ENCODE measurements at places on chromosomes 13 and 19.

GRCh38 chr13:35160896-35161295 lies 218.8 kb downstream of the NBEA start:
- no peak for DNase-seq

GRCh38 chr13:48728226-48728625 lies 74.5 kb downstream of the CYSLTR2 start:
- DNase-seq: no peak

DNA sequence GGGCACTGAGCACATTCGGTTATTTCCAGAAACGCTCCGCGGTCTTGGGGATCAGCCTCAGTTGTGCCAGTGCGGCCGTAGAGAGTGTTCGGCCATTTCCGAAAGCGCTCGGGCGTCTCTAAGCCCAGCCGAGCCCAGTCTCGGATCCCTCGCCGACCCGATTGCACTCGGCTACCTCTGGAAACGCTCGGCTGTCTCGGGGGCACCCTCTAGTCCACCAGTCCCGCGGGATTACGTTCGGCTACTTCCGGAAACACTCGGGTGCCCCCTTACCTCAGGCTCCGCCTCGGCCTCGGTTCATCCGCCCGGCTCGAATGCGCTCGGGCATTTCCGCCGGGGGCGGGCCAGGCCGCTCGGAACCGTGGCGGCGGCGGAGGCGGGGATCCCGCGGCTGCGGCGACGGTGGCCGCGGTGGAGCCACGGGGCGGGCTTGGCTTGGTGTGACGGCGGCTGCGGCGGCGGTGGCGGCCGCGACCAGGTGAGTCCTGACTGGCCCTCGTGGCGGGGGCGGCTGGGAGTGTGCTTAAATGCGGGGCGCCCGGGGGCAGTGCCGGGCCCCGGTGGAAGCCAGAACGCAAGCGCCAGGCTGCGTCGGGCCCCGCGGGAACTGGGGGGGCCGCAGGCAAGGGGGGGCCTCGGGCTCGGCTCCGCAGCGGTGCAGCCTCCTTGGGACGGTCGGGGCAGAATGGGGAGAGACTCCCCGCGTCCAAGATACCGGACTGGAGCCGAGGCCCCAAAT lies at the start of gene PIK3R2:
TSS of gene PIK3R2 (plus strand) at position 347 of the 739 bp plus-strand sequence. CDS start 2,717 bp downstream, outside the sequence.
- peak; percentile 99 for DNase-seq

- DNase-seq: no peak
Observed at GRCh38 chr13:96629331-96629730, 364.9 kb downstream of the OXGR1 start.

- DNase-seq: no peak
Observed at GRCh38 chr19:852136-853013, at the start of gene ELANE. Gene ELANE, plus strand, starts transcription at chr19:852303. Its CDS starts 26 bp downstream, at chr19:852329.

DNA sequence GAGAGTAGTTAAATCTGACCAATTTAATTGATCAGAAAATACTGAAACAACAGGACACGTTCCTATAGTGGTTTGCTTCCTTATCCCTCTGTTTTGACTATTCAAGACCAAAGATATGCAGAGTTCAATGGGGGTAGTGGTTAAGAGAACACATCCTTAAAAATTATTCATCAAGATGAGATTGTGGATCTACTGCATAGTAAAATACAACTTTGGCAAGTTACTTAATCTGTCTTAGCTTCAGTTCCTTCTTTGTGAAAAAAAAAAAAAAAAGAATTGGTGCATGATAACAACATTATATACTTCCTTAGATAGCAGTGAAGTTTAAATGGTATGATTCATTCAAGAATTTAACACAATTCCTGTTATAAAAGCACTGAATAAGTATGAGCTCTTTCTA lies 552.1 kb downstream of the DCT start:
- DNase-seq: no peak

DNA sequence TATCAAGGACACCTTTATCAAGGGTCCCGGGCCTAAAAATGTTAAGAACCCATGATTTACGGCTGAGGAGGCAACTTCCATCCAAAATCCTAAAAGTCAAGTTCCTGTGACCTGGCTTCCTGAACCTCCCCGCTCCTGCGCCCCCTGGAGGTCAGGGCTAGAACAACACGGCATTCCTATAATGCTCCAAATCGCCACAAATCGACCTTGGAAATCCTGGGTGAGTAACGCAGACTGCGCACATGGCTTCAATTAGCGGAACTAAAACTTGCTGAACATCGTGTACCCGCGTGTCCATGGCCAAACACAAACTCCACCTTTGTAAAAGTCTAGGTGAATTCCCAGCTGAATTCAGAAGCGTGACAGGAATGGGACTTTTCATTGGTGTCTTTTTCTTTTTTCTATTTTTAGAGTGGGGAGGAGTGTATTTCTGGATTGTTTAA lies 4.3 kb upstream of the C5AR1 start:
- DNase-seq: peak; percentile 59

GRCh38 chr13:102836471-102836870 lies 9.4 kb upstream of the ERCC5 start:
- DNase-seq: no peak

DNA sequence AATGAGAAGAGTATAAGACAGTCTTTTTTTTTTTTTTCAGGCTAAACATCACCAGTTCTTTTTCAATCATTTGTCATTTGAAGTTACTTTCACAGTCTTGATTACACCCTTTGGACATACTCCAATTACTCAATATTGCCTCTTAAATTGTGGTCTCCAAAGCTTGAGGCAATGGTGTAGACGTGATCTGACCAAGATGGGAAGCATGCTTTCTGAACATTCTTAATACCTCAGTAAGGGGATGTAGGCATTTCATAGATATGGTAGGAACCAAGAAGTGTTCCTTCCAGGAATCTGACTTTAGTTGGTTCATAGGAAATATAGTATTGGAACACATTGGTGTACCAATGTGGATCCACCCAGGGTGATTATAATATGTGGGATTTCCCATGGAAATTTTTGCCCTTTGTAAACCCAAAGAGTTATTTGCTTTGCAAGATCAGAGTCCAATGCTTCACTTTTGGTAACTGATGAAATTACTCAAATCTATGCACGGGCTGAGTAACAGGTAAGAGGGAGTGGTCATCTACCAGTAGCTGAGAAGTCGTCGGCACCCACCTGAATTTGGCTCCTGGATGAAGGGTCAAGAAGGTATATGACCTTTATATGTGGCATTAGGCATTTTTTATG lies 62.2 kb downstream of the ERCC5 start:
- no peak for DNase-seq

- DNase-seq: no peak
Observed at GRCh38 chr13:74173822-74174221, 39.6 kb upstream of the KLF12 start.

GRCh38 chr19:13765395-13766094 lies 1.2 kb downstream of the MRI1 start:
- no peak for DNase-seq

GRCh38 chr13:43009506-43009905 lies 13.9 kb upstream of the DNAJC15 start:
- no peak for DNase-seq

- no peak for DNase-seq
Observed at GRCh38 chr13:51324714-51325420, 14.6 kb upstream of the SERPINE3 start.

DNA sequence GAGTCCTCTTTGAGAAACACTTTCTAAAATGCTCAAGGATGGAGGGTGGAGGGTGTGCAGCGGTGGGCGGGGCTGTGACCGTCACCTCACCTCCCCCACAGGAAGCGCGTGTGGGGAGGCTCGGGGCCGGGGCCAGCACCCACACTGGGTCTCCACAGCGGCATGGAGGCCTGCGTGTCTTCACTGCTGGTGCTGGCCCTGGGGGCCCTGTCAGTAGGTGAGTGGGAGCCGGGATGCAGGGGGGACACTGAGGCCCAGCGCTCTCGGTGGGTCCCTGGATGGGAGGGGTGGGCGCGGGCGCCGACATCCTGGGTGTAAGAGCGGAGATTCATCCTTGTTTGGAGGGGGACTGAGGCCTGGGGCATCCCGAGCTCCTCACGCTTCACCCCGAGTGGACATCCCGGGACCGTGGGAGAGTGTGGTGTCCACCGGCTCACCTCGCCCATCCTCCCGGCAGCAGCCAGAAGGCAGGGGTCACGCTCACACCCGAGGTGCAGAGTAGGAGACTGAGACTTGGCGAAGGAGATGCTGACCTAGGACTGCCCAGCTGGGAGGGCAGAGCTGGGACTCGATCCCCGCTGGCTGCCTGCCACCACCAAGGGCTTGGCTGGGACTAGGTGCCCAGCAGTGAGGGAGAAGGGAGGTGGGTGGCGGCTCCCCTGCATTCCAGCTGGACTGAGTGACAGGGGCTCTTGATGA lies at the start of gene GZMM:
TSS of gene GZMM (plus strand) at position 144 of the 699 bp plus-strand sequence. CDS start at position 163, 19 bp downstream.
- DNase-seq: peak; percentile 79

- DNase-seq: no peak
Observed at GRCh38 chr19:33236696-33237390, 11.2 kb upstream of the SLC7A10 start.

GRCh38 chr19:56538254-56538760 lies 441 bp upstream of the ZFP28 start:
- DNase-seq: peak; percentile 87

- no peak for DNase-seq
Observed at GRCh38 chr13:102707467-102707866, 12.6 kb upstream of the METTL21C start.

DNA sequence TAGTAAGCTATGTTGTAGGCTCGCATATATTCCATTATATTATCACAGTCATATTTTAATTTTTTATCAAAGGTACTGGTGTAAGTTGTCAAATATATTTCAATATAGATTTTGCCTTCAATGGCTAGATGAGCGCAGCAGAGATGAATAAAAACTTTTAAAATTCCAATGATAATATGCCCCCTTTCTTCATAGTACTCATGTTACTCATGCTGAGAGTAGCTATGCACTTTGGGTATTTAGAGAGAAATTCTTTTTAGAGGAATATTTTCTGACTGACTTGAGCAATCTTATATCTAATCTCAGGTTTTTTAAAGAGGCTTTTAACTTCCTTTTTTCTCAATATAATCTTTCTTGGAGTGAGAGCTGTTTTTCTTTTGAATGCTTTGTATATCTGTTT lies 11.4 kb downstream of the ZNF254 start:
- DNase-seq: no peak

DNA sequence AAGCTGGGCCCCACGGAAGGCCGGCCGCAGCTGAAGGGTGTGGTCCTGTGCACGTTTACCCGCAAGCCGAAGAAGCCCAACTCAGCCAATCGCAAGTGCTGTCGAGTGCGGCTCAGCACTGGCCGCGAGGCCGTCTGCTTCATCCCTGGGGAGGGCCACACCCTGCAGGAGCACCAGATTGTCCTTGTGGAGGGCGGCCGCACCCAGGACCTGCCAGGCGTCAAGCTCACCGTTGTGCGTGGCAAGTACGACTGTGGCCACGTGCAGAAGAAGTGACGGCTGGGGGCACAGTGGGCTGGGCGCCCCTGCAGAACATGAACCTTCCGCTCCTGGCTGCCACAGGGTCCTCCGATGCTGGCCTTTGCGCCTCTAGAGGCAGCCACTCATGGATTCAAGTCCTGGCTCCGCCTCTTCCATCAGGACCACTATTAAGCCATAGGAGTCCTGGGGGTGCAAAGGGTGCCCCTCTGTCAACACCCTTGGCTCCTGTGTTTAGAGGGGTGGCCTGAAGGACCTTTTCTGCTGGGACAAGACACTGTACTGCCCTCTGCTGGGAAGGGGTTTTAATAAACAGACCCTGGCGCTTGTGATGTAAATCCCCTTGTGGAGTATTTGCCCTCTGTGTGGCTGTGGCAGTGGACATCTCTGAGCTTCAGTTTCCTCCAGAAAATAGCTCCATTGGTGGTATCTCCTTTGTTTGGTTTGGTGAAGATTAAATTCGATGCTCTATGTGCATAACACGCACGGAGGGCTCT lies 1.9 kb downstream of the MRPS12 start:
- DNase-seq: peak; percentile 47

DNA sequence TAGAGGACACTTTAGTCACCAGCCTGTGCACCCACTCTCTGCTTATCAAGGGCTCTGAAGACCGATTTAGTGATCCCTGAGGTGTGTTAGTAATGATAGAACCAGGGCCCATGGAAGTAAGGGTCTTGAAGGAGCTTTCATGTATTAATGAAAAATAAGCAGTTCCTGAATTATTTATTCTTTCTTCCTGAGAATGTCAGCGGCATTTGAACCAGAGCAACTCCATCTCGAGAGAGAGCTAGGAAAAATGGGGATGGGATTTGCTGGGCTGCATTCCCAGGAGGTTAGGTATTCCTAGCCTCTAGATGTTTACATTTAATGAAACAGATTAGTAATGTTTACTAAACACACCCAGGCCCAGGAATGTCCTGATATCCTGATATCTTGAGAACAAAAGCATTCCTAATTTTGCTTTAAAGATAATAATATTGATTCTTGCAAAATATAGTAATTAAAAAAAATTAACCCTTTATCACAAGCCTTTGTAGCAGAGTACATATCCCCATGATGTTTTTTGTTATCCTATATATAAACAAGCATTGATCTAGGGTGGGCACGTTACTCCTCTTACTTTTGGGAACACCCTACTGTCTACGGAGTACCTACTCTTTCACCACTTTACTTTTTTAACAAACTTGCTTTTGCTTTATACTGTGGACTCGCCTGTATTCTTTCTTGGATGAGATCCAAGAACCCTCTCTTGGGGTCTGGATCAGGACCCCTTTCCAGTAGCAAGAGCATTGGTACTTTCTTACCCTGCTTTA lies 63.1 kb downstream of the COG3 start:
- no peak for DNase-seq

GRCh38 chr19:1312767-1313694 lies 27.4 kb downstream of the EFNA2 start:
- no peak for DNase-seq

DNA sequence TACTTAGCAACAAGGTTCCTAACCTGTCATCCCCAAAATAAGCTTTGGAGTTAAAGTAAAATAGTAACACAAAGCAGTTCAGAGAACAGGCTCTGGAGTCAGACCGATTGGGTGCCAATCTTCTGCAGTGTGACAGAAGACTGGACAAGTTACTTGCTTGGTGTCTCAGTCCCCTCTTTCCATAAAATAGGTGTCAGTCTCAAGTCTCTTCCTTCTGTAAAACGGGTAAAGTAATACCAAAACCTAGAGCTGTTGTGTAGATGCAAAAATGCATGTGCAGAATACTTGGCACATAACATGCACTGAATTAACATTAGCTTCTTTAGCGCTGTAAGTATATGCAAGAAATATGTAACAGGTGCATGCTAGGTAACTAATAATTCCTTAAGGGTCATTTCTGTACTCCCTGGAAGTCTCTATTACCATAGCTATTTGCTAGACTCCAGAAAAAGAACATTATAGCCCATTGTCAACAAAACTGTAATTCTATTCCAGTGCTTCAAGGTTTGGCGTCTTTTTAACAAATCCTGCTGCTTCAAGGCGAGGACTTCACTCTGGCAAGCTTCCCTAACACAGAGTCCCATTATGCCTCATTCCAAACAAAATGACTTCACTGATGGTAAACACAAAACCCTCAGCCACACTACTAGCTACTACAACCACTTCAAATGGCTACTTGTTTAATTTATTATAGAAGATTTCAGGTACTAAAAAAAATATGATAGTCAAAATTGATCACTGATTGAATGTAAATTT lies 32.8 kb downstream of the ELF1 start:
- DNase-seq: no peak

GRCh38 chr13:31930901-31931522 lies 100.6 kb upstream of the FRY start:
- peak; percentile 38 for DNase-seq

GRCh38 chr13:99378985-99379733 lies 72.0 kb upstream of the GPR183 start:
- DNase-seq: no peak

- DNase-seq: no peak
Observed at GRCh38 chr19:1060689-1061088, 6.3 kb upstream of the ARHGAP45 start.
